Upper lobe of left lung (tissue), 6 donors: ENCODE measurements at places on chromosomes 2 and 18.

GRCh38 chr18:69469444-69469919 is 68.8 kb downstream of the DOK6 start:
- no peak overlapping the region for H3K27ac ChIP-seq
- H3K4me3 ChIP-seq, result no peak overlapping the region
- H3K36me3 ChIP-seq, result no peaks in the 10 kb centered on the region

DNA sequence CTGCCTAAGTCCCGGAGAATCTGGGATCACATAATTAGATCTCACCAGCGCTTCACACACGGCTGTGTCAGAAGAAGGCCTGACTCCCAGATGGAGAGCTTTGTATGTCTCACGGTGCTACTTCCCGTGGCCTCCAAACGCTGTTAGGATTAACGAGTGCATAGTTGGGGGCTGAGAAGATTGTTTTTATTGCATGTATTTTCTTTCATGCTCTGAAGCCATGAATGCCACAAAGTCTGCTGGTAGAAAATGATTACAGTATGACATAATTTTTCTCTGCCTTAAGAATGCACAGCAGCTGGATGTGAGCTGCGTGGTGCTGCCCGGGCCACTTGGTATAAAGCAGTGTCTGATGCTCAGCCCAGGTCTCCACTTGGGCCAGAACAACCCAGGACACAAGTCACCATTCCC is 166.5 kb downstream of the SEPTIN10 start:
- no peak overlapping the region for H3K4me3 ChIP-seq
- no peak overlapping the region for H3K27ac ChIP-seq
- no peaks in the 10 kb centered on the region for H3K4me1 ChIP-seq
- no peaks in the 10 kb centered on the region for H3K36me3 ChIP-seq

DNA sequence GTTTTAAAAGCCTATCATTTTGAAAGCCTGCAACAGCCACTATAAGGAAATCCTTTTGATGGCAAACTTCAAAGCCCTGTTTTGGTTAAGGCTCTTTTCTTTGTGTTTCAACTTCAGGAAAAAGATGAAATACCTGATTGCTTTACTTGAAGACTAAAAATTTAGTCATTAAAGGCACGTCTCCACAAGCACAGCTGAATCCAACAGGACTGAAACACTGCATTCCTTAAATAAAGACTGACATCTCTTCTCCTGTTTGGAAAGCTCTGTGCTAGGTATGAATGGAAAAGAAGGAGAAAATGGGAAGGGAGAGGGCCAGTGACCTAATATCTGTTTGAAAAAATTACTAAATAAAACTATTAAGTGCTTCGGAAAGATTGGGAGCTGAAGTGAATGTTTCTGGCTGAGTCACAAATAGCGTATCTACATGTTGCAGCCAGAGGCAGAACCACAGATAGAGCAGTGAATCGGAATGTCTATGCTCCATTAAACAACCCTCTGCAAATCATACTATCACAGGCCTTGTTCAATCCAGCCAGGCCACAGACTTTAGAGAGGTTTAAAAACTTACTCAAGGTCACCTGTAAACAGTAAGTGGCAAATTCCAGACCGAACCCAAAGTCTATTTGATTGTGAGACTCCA is 21.1 kb upstream of the RALBP1 start:
- no peak overlapping the region for H3K27ac ChIP-seq
- no peak overlapping the region for H3K4me3 ChIP-seq
- H3K27me3 ChIP-seq, result no peaks in the 10 kb centered on the region
- no peak for DNase-seq

DNA sequence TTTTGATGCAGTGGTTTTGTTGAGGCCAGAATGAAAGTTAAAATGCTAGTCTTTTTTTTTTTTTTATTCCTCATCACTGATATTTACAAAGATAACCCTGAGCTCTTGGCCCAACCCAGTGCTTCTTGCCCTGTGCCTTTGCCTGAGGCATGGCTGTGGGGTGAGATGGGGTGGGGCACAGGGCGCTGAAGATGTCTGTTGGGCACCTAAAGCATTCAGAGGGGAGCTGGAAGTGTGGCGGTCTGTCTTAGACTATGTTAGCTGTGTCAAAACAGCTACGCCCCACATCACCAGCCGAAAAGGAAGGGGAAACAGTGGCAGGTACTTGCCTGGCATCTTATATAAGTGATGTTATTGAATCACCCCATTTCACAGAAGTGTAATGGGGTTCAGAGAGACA is 20.7 kb downstream of the TOGARAM2 start:
- no peaks in the 10 kb centered on the region for H3K36me3 ChIP-seq
- H3K4me1 ChIP-seq, result peaks cover 13% of the 10 kb centered on the region
- no peaks in the 10 kb centered on the region for H3K27me3 ChIP-seq
- no peak overlapping the region for H3K4me3 ChIP-seq
- DNase-seq, result no peak

GRCh38 chr2:33250417-33251029 is 225.9 kb upstream of the RASGRP3 start:
- DNase-seq, result no peak
- H3K4me1 ChIP-seq, result no peaks in the 10 kb centered on the region
- H3K27ac ChIP-seq, result no peak overlapping the region
- H3K4me3 ChIP-seq, result no peak overlapping the region
- no peaks in the 10 kb centered on the region for H3K27me3 ChIP-seq
- no peaks in the 10 kb centered on the region for H3K36me3 ChIP-seq

DNA sequence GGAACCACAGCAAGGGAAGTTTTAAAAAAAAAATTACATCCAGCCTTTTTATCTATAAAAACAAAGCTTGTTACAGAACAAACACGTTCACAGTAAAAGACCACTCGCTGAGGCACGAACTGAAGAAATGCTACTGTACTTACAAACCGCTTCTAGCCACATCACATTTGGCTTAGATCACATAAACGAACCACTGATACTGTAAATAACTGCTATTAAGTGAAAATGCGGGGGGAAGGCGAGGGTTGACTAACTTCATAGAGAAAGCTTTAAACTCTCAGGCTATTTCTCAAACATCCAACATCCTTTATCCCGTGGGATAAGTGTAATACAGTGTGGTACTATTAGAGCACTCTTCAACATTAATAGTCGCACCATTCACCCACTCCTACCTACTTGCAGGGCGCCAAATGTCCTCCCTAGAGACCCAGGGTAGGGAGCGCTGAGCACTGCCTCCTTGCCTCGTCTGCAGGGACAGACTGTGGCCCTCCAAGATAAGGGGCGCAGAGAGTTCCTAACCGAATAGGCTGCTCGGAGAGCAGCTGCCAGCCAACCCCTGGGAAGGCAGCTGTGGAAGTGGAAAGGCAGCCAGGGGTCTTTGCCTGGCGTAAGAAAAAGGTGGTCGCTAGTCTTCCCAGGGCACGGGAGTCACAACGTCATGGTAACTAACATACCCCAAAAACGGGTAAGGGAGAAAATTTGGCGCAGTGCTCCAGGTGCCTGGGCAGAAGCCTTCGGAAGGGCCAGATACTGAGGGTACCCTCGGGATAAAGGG is 854 bp downstream of the GPR155 start:
- no peak for DNase-seq
- H3K4me3 ChIP-seq, result peak overlapping the region; percentile 82
- no peaks in the 10 kb centered on the region for H3K36me3 ChIP-seq
- H3K4me1 ChIP-seq, result peaks cover 9% of the 10 kb centered on the region
- H3K27ac ChIP-seq, result no peak overlapping the region

DNA sequence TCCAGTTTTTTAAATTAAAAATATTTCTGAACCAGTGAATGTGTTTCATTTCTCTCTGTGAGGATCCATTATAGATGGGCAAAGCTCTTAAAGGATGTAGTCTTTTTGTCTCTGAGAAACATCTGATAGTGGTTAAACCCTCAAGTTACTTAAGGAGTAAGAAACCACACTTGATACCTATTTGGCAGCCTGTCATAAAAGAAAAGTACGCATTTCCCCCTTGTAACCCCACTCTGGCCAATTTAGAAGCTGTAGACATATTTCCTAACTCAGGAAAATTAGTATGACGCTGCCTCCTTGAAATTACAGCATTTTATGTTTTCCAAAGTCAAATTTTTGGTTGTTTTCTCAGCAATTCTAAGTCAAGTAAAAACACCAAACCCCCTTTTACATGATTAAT is 2.0 kb downstream of the STAT4 start:
- H3K36me3 ChIP-seq, result no peaks in the 10 kb centered on the region
- no peaks in the 10 kb centered on the region for H3K4me1 ChIP-seq

- peaks cover 20% of the 10 kb centered on the region for H3K27me3 ChIP-seq
- H3K4me3 ChIP-seq, result peak overlapping the region; percentile 80
- DNase-seq, result no peak
- no peaks in the 10 kb centered on the region for H3K36me3 ChIP-seq
- H3K4me1 ChIP-seq, result peaks cover 27% of the 10 kb centered on the region
- H3K27ac ChIP-seq, result no peak overlapping the region
Observed at GRCh38 chr2:111118481-111118980, 2.2 kb upstream of the BCL2L11 start.

DNA sequence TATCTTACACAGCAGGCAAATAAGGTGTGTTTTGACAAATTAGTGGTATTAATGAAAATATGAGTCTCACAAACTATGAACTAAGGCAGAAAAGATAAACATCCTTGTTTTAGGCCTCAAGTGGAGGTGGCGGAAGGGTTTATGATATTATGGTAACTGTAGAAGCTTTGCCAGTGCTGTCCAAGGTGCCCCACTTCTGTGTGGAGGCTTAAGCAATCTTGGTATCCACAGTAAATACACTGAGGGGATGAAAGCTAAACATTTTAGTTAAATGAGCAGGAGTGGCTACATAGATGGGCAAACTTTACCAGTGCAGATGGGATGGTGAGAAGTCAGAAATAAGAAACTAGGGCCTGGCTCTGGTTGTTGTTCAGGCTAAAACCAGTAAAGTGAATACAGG is 84.7 kb downstream of the BARD1 start:
- peaks cover 26% of the 10 kb centered on the region for H3K36me3 ChIP-seq
- H3K4me1 ChIP-seq, result no peaks in the 10 kb centered on the region
- no peaks in the 10 kb centered on the region for H3K27me3 ChIP-seq
- H3K4me3 ChIP-seq, result no peak overlapping the region
- no peak overlapping the region for H3K27ac ChIP-seq
- no peak for DNase-seq

- H3K27me3 ChIP-seq, result no peaks in the 10 kb centered on the region
- H3K4me1 ChIP-seq, result peaks cover 30% of the 10 kb centered on the region
- peak overlapping the region; percentile 86 for H3K27ac ChIP-seq
- H3K36me3 ChIP-seq, result no peaks in the 10 kb centered on the region
Observed at GRCh38 chr18:22347606-22348511, 69.9 kb downstream of the CTAGE1 start.

GRCh38 chr2:126874961-126875360 is 23.7 kb upstream of the TEX51 start:
- no peaks in the 10 kb centered on the region for H3K36me3 ChIP-seq
- H3K27ac ChIP-seq, result no peak overlapping the region
- DNase-seq, result peak; percentile 7
- no peaks in the 10 kb centered on the region for H3K27me3 ChIP-seq

DNA sequence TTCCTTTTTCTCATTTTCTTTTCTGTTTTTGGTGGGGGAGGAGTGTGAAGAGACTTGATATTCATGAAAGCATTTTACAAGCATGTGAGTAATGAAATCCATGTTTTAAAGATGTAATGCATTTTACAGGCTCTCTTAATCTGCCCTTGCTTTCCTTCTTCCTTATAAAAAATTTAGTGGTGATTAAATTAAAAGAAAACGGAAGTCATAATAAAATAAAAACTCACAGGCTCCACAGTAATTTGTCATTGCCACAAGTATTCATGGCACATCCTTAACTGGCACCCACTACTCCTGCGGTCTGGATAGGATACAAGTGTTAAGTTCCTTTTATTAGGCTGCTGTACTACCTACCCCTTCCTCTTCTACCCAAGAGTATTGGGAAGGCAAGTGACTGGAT is 241.2 kb downstream of the SLC4A3 start:
- H3K27me3 ChIP-seq, result no peaks in the 10 kb centered on the region
- H3K27ac ChIP-seq, result no peak overlapping the region
- DNase-seq, result no peak
- no peaks in the 10 kb centered on the region for H3K4me1 ChIP-seq

GRCh38 chr2:186718122-186718521 is 24.3 kb downstream of the FAM171B start:
- H3K4me3 ChIP-seq, result no peak overlapping the region
- H3K36me3 ChIP-seq, result no peaks in the 10 kb centered on the region
- H3K27me3 ChIP-seq, result no peaks in the 10 kb centered on the region

DNA sequence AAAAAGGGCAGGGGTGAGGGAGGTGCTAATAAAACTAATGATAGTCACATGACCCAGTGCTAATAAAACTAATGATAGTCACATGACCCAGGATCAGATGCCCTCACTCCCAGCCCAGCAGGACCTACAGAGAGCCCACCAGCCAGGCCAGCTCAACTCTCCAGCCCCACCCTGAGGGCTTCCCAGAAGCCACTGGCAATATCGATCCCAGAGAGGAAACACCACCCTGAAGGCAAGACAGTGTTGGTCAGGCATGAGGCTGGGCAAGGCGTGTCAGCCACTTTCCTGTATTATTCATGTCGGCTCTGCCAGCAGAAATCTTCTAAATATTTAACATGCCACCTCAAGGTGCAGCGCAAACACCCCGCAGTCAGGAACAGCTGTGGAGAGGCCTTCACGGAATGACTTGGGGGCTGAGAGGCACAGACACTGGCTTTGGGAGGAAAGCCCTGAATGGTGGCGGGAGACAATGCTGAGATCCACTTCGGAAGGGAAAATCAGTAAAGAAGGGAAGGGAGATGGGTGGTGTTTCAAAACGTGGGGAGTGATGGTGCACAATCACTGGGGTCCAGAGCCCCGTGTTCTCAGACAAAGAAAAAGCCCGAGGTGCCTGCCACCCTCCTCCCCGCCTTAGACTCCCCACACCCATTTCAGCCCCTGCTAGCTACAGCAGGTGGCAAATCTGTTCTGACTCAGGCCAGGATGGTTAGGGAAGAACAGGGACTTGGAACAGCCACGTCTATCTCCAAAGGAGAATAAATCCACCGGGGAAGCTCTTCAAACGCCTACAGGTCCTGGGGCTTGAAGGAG is 1.4 kb downstream of the REEP1 start:
- no peaks in the 10 kb centered on the region for H3K27me3 ChIP-seq
- H3K36me3 ChIP-seq, result no peaks in the 10 kb centered on the region
- H3K4me3 ChIP-seq, result no peak overlapping the region
- peaks cover 13% of the 10 kb centered on the region for H3K4me1 ChIP-seq
- DNase-seq, result no peak
- no peak overlapping the region for H3K27ac ChIP-seq

GRCh38 chr2:152627351-152627957 is 89.8 kb downstream of the PRPF40A start:
- no peak overlapping the region for H3K4me3 ChIP-seq
- H3K27ac ChIP-seq, result no peak overlapping the region
- H3K27me3 ChIP-seq, result no peaks in the 10 kb centered on the region
- no peaks in the 10 kb centered on the region for H3K4me1 ChIP-seq
- no peak for DNase-seq
- H3K36me3 ChIP-seq, result peaks cover 15% of the 10 kb centered on the region

DNA sequence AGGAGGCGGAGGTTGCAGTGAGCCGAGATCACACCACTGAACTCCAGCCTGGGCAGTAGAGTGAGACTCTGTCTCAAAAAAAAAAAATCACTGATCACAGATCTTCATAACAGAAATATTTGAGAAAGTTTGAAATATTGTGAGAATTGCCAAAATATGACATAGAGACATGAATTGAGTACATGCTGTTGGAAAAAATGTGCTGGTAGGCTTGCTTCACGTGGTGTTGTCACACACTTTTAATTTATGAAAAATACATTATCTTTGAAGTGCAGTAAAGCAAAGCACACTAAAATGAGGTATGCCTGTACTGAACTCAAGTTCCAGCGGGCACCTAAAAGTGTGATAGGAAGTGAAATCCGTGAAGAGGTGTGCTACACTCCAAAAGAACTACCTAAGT is 152.6 kb downstream of the TMEFF2 start:
- H3K27me3 ChIP-seq, result no peaks in the 10 kb centered on the region
- H3K27ac ChIP-seq, result no peak overlapping the region
- no peak overlapping the region for H3K4me3 ChIP-seq
- no peak for DNase-seq

- H3K4me1 ChIP-seq, result no peaks in the 10 kb centered on the region
- H3K4me3 ChIP-seq, result no peak overlapping the region
- H3K36me3 ChIP-seq, result no peaks in the 10 kb centered on the region
- no peak overlapping the region for H3K27ac ChIP-seq
- no peak for DNase-seq
Observed at GRCh38 chr2:136004965-136005364, 19.5 kb upstream of the DARS1 start.
